Right atrium auricular region (tissue), 2 donors: ENCODE measurements at places on chromosomes 1 and 21.

- no peak for DNase-seq
Measured at GRCh38 chr21:38979271-38980121, 173.8 kb downstream of the ETS2 start.

- no peak for DNase-seq
Measured at GRCh38 chr1:89640440-89640839, 7.5 kb downstream of the LRRC8C start.

DNA sequence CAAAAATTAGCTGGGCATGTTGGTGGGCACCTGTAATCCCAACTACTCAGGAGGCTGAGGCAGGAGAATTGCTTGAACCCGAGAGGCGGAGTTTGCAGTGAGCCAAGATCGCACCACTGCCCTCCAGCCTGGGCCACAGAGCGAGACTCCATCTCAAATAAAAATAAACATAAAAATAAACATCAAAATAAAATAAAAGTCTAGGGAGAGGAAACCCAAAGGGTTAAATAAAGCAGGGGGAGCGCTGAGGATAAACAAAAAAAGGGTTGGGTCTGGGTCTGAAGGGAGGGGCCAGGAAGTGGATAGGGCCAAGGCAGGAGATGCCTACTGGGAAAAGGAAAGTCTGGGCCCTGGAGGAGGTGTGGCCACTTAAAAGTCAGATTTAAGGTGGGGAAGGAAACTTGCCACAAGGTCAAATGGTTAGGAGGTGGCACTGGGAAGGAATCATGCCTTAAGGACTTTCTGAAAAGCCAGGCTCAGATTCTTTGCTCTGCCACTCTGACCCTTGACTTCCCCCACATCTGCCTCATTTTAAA is 150.0 kb downstream of the ADSS2 start:
- DNase-seq, result no peak

DNA sequence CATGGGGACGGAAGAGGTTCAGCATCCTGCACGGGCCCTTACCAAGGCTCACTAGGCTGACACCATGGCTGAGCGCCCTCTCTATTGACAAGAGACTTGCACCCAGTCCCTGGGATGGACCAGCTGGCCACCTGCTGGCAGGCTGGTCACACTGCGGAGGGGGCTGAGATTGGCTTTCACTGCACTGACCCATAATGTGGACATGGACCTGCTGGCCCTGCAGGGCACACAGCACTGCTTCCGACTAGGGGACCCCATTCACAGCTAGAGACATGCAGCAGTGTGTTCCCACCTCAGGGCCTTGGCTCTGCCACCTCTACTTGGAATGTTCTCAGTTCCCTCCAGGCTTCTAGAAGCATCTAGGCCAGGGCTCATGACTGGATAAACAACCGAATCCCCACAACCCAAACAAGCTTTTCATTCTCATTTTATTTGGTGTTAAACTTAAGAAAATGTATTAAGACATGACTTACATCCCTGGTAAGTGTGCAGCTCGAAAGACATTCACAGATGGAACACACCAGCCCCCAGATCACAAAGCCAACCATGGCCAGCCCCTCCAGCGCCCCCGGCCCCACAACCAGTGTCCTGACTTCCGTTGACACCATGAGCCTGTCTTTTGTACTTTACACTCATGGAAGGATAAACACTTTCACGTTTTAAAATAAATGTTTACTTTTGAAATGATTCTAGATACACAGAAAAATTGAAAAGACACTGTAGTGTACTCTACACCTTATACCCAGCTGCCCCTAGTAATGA is 9.3 kb upstream of the SRARP start:
- DNase-seq, result peak; percentile 75

GRCh38 chr1:19758227-19758830 is 41.4 kb downstream of the TMCO4 start:
- DNase-seq, result no peak

DNA sequence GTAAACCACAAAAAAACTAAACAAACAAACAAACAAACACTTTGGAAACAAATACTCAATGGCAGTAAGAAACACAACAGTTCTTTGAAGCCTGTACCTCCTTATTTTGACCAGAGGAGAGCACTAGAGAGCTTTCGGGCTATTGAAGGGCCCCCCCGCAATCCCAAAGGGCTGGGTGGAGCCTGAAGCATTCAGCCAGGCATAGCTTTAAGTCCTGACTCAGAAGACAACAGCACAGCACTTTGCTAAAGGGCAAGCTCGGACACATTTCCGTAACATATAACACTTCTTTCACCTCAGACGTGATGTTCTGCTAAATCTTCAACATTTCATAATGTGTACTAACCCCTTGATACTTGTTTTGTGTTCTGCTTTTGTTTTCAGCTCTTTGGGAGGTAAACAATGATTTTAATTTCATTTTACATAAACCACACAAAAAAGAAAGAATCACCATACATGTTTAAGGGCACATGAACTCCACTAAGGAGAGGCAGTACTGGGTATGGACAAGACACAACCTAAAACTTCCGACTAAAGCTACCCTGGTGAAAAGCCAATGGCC is 9.7 kb upstream of the SHCBP1L start:
- peak; percentile 87 for DNase-seq

DNA sequence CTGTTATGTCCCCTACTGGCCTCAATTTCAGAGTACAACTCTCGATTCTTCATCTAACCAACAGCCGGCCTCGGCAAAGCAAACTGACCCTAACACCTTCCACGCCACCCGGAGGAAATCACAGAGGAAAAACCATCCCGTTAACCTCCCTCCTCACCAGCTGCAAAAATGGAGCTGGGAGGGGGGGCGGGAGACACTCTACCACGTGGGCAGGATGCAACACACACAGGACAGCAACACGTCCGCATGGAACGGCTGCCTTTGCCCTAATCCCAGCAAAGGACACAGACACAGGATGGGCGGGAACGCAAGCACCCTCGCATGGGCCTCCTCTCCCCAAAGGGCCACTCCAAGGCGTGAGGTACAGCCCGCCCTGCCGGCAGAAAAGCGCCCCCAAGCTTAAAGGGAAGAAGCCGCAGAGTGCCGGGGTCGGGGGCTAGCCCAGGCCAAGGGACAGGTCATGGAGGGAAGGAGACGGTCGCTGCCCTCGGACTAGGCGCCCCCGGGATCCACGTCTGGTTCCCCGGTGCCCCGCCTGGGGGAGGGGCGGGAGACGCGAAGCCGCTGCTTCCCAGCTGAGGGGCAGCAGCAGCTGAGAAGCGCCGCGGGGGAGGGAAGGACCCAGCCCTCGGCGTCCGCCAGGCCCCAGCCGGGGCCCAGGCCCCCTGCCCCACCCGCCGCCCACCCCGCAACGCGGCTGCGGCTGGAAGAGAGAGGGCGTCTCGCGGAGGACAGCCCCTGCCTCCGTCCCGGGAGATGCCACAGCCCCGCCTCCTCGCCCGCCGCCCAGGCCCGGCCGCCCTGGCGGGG is 590 bp downstream of the FOXJ3 start:
- peak; percentile 67 for DNase-seq

GRCh38 chr1:33098371-33098770 is 17.4 kb downstream of the AZIN2 start:
- DNase-seq, result no peak

- no peak for DNase-seq
Measured at GRCh38 chr21:39696618-39697017, 48.4 kb upstream of the IGSF5 start.

DNA sequence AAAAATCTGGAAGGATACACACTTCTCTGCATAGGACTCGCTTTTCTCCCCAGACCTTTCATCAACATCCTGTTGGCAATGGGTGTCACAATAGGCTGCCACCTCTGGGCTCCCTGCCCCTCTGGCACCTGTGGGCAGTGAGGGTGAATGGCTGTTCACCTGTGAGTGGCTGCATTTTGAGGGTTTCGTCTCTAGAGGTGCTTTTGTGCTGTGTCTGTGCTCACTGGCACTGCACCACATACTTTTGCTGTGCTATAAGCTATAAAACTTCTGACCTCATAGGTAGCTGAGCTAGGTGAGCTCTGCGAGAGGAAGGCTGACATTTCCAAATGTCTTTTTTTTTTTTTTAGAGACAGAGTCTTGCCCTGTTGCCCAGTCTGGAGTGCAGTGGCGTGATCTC is 35.9 kb downstream of the SLC30A1 start:
- DNase-seq, result no peak

- DNase-seq, result no peak
Measured at GRCh38 chr1:30151119-30151518, 572.3 kb downstream of the MATN1 start.
